ENCODE measurements at places on chromosomes 2 and 18. TPM values are rescaled to one million over a fixed set of nuclear protein-coding genes. Genes with fewer than 3 reads are reported as not detected.

GRCh38 chr2:128530025-128530573 is 211.4 kb upstream of the HS6ST1 start:
- no peak for DNase-seq

MATN3 gene
- 1.1 TPM for total RNA-seq

DNA sequence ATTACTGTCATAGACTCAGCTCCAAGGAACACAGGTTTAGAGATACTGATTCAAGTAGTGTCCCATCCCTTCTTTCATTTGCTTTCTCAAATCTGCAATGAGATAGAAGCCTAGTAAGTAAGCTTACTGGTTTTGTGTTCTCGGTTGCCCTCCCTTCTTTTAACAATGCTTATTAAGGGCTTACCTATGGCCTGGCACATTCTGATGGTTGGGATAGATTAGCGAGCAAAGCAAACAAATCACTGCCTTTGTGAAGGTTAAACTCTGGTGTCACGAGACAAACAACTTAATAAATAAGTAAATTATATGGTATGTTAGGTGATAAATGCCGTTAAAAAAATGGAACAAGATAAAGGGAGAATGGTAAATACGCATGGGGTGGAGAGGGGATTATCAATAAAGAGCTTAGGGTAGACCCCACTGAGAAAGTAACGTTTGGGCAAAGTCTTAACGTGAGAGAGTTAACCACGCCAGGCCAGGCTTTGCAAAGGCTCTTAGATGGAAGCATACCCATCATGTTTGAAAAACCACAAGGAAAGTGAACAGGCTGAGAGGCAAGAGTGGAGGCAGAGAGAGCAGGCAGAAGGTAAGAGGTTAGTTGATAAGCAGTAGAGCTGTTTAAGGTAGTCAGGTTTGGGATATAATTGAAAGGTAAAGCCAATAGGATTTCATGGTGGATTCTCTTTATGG is 31.0 kb downstream of the EIF2AK3 start:
- no peak for DNase-seq

SLC4A3 gene
- total RNA-seq: 14.7 TPM

HOXD8 gene
- 0.45 TPM for total RNA-seq

GRCh38 chr2:198337368-198337767 is 533.0 kb downstream of the PLCL1 start:
- DNase-seq: no peak

GRCh38 chr2:241413929-241414580 is 58.0 kb downstream of the FARP2 start:
- no peak for DNase-seq

DNA sequence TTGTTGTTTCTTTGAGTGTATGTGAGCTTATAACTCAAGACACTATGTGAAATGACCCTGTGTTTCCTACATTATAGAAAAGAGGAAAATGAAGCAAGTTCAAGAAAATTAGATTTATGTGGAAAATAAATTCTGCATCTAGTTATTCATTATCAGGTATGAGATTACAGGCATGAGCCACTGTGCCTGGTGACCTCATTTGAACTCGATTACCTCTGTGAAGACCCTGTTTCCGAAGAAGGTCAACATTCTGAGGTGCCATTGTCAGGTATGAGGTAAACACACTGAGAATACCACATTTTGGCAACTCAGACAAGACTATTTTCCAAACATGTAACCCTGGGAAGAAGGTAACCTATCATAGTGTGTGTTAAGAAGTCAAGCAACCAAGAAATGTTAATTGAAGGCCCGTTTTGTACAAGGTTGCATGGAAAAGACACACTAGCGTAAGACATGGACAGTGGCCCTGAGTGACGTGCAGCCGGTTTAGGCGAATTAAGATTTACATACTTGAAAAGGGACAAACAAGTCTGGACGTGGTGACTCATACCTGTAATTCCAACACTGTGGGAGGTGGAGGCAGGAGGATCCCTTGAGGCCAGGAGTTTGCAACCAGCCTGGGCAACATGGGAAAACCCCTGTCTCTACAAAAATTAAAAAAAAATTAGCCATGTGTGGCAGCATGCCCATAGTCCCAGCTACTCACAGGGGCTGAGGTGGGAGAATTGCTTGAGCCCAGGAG is 186.6 kb downstream of the NEDD4L start:
- no peak for DNase-seq

DNA sequence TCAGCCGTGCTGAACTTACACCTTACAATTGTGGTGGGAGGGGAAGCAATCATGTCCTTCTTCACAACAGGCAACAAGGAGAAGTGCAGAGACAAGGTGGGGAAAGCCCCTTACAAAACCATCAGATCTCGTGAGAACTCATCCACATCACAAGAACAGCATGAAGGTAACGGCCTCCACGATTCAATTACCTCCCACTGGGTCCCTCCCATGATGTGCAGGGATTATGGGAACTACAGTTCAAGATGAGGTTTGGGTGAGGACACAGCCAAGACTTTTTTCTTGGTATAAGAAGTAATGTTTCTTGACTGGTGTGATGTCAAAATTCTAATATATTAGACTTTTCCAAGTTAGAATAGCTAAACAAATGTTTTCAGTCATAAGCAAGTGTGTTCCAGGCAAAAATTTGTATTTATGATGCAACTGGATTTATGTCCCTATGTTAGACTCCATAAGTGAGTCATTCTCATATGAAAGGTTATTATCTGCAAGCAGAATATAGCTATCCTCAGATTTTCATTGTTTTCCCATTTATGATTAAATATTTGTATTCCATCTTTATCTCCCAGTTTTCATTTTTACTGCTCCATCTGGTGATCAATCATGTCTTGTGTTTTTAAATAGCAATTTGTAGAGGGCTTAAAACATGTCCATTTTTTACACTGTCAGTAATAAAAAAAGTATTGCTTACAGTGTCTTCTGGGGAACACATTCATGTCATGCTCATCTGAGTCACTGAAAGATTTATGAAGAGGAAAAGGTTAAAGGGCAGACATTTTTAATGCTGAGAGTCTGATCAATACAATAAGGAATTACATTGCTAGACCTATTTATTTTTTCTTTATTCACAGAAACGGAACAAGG is 995.2 kb upstream of the CDH2 start:
- peak; percentile 70 for DNase-seq

LPIN2 gene
- total RNA-seq: 43.7 TPM

DNA sequence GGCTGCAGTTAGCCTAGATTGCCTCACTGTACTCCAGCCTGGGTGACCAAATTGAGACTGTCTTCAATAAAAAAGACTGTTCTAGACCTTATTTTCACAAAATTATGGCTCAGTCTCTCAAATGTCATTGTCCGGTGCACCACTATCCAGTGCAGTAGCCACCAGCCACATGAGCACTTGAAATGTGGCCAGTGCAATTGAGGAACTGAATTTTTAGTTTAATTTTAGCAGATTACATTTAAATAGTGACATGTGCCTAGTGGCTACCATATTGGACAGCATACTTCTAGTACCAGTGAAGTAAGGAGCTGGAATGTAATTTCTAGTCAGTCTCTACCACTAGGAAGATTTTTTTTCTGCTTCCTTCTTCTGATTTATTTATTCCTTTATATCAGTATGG is 39.4 kb downstream of the KCMF1 start:
- no peak for DNase-seq

GRCh38 chr2:138236142-138236541 is 265.4 kb upstream of the SPOPL start:
- no peak for DNase-seq

DNA sequence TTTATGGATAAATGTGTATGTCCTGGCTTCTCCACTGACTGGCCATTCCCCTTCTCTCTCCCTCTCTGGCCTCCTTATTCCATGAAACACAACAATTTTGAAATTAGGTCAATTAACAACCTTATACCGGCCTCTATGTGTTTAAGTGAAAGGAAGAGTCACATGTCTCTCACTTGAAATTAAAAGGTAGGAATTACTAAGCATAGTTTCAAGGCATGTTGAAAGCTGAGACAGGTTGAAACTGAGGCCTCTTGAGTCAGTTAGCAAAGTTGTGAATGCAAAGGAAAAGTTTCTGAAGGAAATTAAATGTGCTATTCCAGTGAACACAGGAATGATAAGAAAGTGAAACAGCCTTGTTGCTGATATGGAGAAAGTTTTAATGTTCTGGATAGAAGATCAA is 69.7 kb downstream of the ADAM23 start:
- no peak for DNase-seq

DNA sequence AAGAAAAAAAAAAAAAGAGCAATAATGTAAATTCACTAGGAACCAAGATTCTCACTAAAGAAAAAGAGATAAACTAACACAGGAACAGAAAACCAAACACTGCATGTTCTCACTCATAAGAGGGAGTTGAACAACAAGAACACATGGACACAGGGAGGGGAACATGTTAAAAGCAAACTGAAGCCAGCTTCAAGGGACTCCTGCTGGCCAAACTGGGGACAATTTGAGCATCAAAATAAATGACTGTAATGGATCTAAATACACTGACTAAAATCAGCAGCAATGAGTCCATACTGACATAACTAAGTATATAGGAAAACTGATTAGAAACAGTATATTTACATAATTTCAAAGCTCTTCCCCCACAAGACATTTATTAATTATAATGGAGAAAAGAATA is 73.0 kb downstream of the FARSB start:
- no peak for DNase-seq

SLC8A1 gene
- 112 TPM for total RNA-seq

- DNase-seq: peak; percentile 92
Observed at GRCh38 chr2:118123561-118124232, 35.4 kb downstream of the INSIG2 start.

DNA sequence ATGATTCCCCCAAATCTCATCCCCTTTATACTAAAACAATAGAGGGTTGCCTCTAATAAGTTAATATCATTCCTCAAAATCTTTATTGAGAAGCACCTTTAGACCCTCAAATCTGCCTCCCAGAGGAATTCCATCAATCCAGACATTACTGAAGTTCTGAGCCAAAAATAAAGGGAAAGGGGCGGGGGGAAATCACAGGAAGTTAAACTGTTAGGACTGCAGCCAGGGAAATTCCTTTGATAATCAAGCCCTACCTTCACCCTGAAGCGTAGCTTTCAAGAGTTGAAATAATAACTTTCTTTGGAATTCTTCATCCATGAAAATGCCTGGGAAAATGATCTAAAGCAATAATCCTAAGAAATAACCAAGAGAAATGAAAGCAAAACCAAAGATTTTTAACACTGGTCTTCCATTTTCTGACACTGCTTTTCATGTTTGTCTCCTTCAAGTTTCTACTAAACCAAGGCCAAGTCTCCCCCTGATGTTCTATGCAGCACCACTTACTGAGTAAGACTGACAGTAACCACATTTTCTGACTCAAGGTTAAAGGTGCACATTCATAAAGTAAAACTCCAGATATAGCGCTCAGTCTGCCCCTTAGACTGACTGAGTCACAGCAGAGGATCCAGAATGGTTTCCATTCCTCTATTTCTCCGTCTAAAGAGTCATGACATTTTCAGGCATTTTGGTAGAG is 78.2 kb downstream of the TCF4 start:
- peak; percentile 76 for DNase-seq

MLPH gene
- 5.2 TPM for total RNA-seq

- peak; percentile 62 for DNase-seq
Observed at GRCh38 chr18:67672155-67672554, 155.6 kb upstream of the DSEL start.

GRCh38 chr2:67400560-67401485 is 3.7 kb downstream of the ETAA1 start:
- DNase-seq: peak; percentile 45

DNA sequence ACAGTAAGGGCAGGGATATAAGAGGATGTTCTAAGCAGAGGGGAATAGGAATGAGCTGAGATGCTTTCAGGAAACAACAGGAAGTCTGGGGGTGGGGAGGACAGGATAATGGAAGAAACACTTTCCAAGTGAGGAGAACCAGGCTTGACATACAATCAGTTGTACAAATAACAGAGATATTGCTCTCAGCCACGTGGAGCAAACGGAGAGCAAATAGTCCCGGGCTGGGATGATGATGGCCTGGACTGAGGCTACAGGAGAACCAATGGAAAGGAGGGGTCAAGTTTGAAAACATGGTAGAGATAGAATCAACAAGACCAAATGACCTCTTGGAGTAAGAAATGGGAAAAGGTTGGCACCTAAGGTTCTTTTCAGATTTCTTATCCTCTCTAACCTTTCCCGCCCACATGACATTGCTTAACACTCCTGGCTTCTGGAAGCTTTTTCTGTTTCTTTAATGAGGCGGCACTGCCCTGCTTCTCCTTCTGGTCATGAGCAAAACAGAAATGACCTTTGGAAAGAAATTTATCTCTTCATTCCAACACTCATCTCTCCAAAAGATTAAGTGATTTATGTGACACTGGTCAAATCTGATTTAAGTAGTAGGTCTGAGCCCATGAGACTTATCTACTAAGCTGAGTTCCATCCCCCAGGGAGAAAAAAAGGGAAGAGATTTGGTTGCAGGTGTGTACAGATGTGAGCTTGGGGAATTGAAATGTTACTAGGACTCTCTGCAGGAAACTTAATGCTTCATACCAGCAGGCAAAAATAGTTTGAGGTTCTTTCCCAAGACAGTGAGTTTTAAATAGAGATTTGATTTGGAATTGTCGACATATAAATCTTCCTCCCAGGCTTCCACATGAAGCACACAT is 442.9 kb upstream of the HNRNPA3 start:
- DNase-seq: no peak

GRCh38 chr18:62152844-62153243 is 34.0 kb downstream of the PIGN start:
- no peak for DNase-seq

DNA sequence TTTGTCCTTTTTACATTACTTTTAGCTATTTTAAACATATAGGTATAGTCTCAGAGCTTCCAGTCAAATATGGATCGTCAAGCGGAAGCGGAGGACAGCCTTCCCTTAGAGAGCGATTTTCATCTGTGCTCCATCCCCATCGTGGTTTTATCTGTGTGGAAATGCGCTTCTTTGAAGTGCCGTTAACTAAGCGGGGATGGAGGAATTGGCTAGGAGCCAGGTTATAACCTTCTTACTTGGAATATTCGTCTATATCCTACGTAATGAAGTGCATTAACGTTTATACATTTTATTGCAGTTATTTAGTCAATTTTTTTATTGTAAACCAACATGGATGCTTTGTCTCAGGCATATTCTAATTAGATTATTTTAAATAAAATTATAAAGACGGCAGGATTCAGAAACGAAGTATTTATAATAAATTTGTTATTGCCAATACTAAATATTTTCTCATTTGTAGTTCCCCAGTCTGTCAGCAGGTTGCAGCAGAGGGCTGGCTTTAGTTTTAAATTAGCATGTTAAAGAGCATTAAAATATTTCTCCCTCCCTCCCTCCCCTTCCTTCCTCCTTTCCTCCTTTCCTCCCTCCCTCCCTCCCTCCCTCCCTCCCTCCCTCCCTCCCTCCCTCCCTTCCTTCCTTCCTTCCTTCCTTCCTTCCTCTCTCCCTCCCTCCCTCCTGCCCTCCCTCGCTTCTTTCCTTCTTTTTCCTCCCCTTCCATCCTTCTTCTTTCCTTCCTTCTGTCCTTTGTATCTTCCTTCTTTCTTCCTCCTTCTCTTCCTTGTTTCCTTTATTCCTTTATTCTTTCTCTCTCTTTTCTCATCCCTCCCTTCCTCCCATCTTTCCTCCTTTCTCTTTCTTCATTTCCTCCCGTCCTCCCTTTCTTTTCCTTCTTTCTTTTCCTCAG is 80.6 kb upstream of the DOCK10 start:
- DNase-seq: peak; percentile 63

- no peak for DNase-seq
Observed at GRCh38 chr18:50469380-50469781, 90.5 kb upstream of the MAPK4 start.

CYP26B1 gene
- total RNA-seq: 2.5 TPM

RTP5 gene
- total RNA-seq: not detected
